Astrocyte (in vitro differentiated cells and primary cell): ENCODE measurements at places on chromosomes 6 and 20. TPM values are rescaled to one million over a fixed set of nuclear protein-coding genes. Genes with fewer than 3 reads are reported as not detected.

- no peak overlapping the region for H3K27ac ChIP-seq
- H3K4me1 ChIP-seq = no peaks in the 10 kb centered on the region
- no peak overlapping the region for H3K4me3 ChIP-seq
- no peaks in the 10 kb centered on the region for H3K27me3 ChIP-seq
Measured at GRCh38 chr6:82681119-82681714, 317.6 kb downstream of the TPBG start.

GRCh38 chr6:36506611-36507010 is 40.7 kb downstream of the STK38 start:
- H3K27ac ChIP-seq = no peak overlapping the region
- H3K4me1 ChIP-seq = no peaks in the 10 kb centered on the region
- H3K36me3 ChIP-seq = peaks cover 16% of the 10 kb centered on the region
- no peak for DNase-seq

The C4A gene
- 3.8 and 4.6 TPM in 2 replicates for total RNA-seq

- H3K27ac ChIP-seq = peak within 1 kb of the TSS; percentile 66
- no peaks in the 10 kb centered on the region for H3K27me3 ChIP-seq
- H3K4me3 ChIP-seq = peak within 1 kb of the TSS; percentile 69
- DNase-seq = peak; percentile 67
- H3K4me1 ChIP-seq = peaks cover 28% of the 10 kb centered on the region
Measured at GRCh38 chr20:36573103-36573797, at the start of gene TGIF2. TSS of gene TGIF2 (plus strand) at chr20:36573597. CDS start at chr20:36578775, 5,178 bp downstream.

- H3K27ac ChIP-seq = no peak overlapping the region
- H3K4me1 ChIP-seq = no peaks in the 10 kb centered on the region
- H3K27me3 ChIP-seq = peaks cover 17% of the 10 kb centered on the region
- no peak for DNase-seq
Measured at GRCh38 chr20:57605045-57605444, 15.2 kb downstream of the ZBP1 start.

The TBXT gene
- total RNA-seq = not detected in 2 replicates

GRCh38 chr6:104633125-104633524 is 226.6 kb downstream of the HACE1 start:
- H3K27me3 ChIP-seq = no peaks in the 10 kb centered on the region
- no peak overlapping the region for H3K4me3 ChIP-seq
- peak; percentile 34 for DNase-seq

The RUNX2 gene
- total RNA-seq = 26.1 and 32.6 TPM in 2 replicates

- H3K4me1 ChIP-seq = no peaks in the 10 kb centered on the region
- no peak for DNase-seq
- H3K36me3 ChIP-seq = no peaks in the 10 kb centered on the region
- H3K27me3 ChIP-seq = no peaks in the 10 kb centered on the region
- no peak overlapping the region for H3K4me3 ChIP-seq
Measured at GRCh38 chr6:20033697-20034407, 178.4 kb downstream of the MBOAT1 start.

DNA sequence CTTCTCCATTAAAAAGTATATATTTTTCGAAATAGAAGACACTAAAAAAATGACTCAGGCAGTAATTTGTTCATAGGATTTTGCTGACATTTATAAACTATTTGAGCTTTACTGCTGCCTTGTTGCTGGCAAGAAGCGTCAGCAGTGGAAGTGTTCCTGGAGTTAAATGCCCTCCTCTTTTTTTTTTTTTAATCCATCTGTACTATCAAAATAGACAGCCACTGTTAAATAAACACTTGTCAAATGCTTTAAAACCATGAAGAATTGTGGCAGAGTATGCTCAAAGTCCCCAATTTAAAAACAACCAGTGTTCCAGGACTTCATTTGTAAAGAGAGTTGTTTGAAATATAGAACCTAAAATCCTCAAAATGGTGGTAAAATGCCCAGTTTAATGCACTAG is 253.8 kb downstream of the NKAIN2 start:
- no peak overlapping the region for H3K27ac ChIP-seq
- H3K27me3 ChIP-seq = no peaks in the 10 kb centered on the region
- H3K4me1 ChIP-seq = no peaks in the 10 kb centered on the region
- no peak for DNase-seq

- no peaks in the 10 kb centered on the region for H3K27me3 ChIP-seq
- no peak overlapping the region for H3K27ac ChIP-seq
- no peak overlapping the region for H3K4me3 ChIP-seq
- DNase-seq = no peak
- H3K4me1 ChIP-seq = no peaks in the 10 kb centered on the region
Measured at GRCh38 chr6:18465410-18466154, 78.4 kb downstream of the RNF144B start.

The SEMG1 gene
- not detected in 2 replicates for total RNA-seq
